ENCODE measurements at places on chromosomes 5 and 9.

DNA sequence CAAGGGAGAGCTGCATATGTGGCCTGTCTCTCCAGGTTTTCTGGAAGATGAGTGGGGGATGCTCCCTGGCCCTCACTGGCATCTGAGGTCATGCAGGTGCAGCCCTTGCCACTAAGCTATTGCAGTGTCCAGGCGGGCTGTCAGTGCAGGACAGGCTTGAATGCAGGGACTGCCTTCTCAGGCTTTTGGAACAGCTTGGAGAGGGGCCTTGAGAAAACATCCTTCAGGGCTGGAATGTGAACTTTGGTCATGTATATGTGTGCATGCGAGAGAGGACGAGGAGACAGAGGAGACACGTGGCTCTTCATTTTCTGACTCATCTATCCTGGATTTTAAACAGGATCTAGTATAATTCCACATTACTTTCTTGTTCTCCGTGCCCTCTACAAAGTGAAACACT lies 90.3 kb downstream of the MACROH2A1 start:
- no peak for DNase-seq

DNA sequence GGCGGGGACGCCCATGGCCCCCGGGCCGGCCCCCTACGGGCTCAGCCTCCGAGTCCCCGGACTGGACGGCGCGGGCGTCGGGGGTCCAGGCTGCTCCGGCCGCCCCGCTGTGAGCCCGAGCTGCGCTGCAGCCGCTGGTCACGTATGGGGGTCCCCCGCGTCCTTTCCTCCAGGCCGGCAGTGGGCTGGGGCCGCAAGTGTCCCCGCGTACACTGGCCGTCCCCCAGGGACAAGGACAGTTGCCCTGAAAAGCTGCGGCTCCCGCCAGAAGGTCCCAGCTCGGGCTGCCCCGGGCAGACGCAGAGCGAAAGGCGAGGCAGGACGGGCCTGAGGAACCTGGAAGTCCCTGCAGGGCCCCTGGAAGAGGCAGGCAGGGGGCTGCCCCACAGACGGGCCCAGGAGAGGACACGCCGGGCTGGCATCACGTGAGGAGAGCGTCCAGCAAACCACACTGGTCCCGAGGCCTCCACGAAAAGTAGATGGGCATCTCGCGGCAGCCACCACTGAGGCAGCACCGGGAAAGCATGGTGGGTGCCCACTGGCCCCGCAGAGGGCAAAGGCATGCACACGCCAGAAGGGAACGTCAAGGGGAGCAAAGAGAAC lies 3.3 kb upstream of the NKD2 start:
- no peak for DNase-seq

- no peak for DNase-seq
Measured at GRCh38 chr5:178338126-178338749, 105.6 kb upstream of the PHYKPL start.

GRCh38 chr9:137740312-137740711 lies 121.5 kb downstream of the EHMT1 start:
- no peak for DNase-seq

GRCh38 chr5:83353231-83353630 lies 118.3 kb upstream of the VCAN start:
- DNase-seq = no peak
